AG10803 (cell line): ENCODE measurements at places on chromosomes 12 and 14.

DNA sequence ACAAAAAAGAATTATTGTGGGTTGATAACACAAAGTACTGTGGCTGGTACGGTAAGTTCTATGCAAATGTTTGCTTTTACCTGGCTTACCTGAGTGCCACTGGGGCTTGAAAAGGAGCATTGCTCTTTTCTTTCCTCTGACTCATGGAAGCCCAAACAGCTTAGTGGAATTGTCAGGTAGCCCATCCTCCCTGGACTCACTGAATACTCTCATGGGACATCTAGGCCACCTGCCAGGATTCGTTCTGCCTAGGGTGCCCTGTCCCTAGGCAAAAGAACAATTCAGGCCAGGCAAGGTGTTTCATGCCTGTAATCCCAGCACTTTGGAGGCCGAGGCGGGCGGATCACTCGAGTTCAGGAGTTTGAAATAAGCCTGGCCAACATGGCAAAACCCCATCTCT is 22.5 kb upstream of the YAF2 start:
- DNase-seq, result no peak

DNA sequence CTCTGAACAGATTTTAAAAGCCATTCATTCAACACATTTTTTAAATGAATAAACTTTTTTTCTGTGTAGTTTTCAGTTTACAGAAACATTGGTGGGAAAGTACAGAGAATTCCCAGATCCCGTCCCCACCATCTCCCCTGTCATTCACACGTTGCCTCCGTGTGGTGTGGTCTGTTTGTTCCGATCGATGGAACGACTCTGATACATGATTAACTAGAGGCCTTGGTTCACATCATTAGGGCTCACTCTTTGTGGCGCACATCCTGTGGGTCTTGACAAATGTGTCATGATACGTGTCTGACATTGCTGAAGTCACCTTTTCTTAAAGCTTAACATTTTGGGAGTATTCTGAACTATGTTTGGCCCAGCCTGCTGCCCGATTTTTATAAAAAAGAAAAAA is 18.5 kb downstream of the MEG3 start:
- DNase-seq, result no peak

DNA sequence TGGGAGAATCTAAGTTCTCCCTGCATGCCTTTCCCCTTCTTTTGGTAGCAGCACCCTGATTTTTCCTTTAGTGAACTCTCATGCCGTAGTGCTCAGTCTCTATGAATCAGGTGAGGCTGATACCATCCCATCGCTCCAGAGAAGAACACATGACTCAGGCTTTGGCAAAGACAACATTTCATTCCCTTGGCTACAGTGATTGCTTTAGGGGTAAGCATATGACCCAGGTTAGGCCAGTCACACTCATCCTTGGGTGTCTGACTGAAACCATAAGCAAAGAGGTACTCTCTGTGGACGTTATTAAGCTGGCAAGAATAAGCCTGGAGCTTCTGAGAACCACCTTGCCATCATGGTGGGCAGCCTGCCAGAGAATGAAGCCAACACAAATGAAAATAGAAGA is 141.8 kb downstream of the MYRFL start:
- DNase-seq, result no peak

- peak; percentile 6 for DNase-seq
Observed at GRCh38 chr12:126051611-126052107, 986.4 kb downstream of the AACS start.

DNA sequence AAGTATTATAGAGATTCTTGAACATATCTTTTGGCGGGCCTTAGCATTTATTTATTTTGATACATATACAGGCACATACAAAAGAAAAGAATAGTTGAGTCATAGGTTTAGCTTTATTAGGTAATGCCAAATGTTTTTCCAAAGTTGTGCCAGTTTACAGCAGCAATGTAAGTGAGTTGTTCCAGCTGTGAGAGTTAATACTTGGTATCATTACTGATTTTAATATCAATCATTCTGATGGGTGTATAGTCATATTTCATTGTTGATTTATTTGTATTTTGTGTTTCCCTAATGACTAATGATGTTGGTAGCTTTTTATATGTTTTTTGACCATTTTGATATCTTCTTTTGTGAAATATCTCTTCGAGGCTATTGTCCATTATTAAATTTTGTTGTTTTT is 122.4 kb downstream of the MIPOL1 start:
- no peak for DNase-seq

DNA sequence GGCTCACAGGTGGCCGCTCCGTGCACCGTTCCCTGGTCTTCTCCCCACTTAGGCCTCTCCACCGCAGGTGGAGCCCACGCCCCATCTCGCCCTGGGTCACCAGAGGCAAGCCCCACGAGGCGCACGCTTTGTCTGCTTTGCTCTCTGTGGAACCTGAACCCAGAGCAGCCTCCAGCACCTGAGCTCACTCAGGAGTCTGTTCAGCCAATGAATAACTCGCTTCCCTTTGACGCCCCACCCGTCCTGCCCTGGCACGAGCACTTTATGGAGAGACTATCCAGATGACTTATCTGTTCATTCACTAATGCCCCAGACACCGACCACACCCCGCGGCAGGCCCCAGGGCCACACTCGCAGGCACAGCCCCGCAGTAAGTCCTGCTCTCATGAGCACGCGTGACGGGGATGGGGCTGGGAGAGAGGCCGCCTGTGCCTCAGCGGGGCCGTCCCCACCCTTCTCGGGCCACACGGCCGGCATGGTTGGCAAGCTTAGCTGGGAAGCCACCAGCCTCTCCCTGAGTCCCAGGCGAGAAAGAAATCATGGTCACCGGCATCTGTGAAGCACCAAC is 85.0 kb downstream of the NOC4L start:
- DNase-seq, result no peak

- DNase-seq, result peak; percentile 73
Observed at GRCh38 chr12:24822121-24822899, 126.6 kb downstream of the BCAT1 start.

GRCh38 chr12:116236148-116236731 is 41.3 kb downstream of the MED13L start:
- peak; percentile 48 for DNase-seq

- no peak for DNase-seq
Observed at GRCh38 chr14:88669346-88669745, 106.5 kb downstream of the ZC3H14 start.

- peak; percentile 79 for DNase-seq
Observed at GRCh38 chr14:99838639-99839134, 45.5 kb downstream of the EML1 start.
